Colonic mucosa (tissue), 4 donors: ENCODE measurements at places on chromosomes 12 and 14. TPM values are rescaled to one million over a fixed set of nuclear protein-coding genes. Genes with fewer than 3 reads are reported as not detected.

DNA sequence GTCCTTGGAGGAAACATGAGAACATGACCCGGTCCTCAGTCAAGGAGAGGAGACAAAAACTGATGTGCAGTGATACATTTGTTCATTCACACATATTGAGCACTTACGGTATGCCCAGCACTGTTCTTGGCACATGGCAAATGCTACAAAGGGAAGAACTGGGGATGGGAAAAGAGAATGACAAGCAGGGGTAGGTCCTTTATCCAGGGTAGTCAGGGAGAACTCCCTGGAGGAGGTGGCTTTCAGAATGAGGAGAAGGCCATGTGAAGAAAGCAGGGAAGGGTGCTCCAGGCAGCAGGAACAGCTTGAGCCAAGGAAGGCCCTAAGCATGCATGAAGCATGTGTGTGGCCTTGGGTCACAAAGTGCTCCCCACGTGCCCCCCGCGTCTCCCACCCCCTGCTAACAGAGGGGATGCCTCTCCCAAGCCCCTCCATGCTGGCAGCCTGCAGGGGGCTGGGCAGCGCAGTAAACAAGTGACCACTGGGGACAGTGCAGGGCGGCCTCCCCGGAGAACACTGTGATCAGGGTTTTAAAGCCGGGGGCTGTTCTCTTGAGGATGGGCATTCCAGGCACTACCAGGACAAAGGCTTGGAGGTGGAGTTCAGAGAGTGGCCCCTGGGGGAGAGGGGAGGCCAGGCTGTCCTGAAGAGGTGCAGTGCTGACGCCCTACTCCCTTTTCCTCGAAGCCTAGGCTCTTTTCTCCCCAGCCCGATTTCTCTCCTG is 71.0 kb downstream of the PHETA1 start:
- no peak overlapping the region for H3K27ac ChIP-seq
- no peak overlapping the region for H3K4me3 ChIP-seq
- H3K36me3 ChIP-seq: no peaks in the 10 kb centered on the region
- H3K4me1 ChIP-seq: no peaks in the 10 kb centered on the region
- no peaks in the 10 kb centered on the region for H3K27me3 ChIP-seq

- no peaks in the 10 kb centered on the region for H3K27me3 ChIP-seq
- no peak overlapping the region for H3K27ac ChIP-seq
- H3K4me3 ChIP-seq: no peak overlapping the region
Observed at GRCh38 chr12:18250313-18250916, 10.9 kb upstream of the PIK3C2G start.

DNA sequence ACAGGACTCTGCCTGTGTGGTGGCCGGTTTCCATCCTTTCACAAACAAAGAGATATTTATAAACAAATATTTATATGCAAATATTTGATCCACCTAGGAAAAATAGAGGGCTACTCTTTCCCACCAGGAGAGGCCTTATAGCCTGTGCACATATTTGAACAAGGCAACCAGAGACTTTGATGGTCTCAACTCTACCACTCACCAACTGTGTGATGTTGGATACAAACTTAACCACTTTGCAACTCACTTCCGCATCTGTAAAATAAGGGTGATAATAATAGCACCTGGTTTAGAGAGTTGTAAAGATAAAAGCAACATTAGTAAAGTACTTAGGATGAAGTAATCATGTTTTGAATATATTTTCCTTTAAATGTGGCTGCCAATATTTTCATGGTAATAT is 1.5 kb upstream of the CLEC12A start:
- no peak for DNase-seq
- no peaks in the 10 kb centered on the region for H3K27me3 ChIP-seq
- H3K27ac ChIP-seq: no peak overlapping the region
- no peaks in the 10 kb centered on the region for H3K36me3 ChIP-seq

GRCh38 chr14:69683971-69684370 is 72.6 kb downstream of the SUSD6 start:
- H3K36me3 ChIP-seq: no peaks in the 10 kb centered on the region
- no peak overlapping the region for H3K4me3 ChIP-seq
- no peak overlapping the region for H3K27ac ChIP-seq
- no peaks in the 10 kb centered on the region for H3K27me3 ChIP-seq
- no peak for DNase-seq
- H3K4me1 ChIP-seq: peaks cover 4% of the 10 kb centered on the region

- no peak overlapping the region for H3K27ac ChIP-seq
- H3K27me3 ChIP-seq: no peaks in the 10 kb centered on the region
- no peaks in the 10 kb centered on the region for H3K36me3 ChIP-seq
- no peaks in the 10 kb centered on the region for H3K4me1 ChIP-seq
- no peak for DNase-seq
- H3K4me3 ChIP-seq: no peak overlapping the region
Observed at GRCh38 chr14:105978618-105979295, 452.4 kb downstream of the TMEM121 start.

- no peak for DNase-seq
- no peaks in the 10 kb centered on the region for H3K27me3 ChIP-seq
- peak overlapping the region; percentile 25 for H3K27ac ChIP-seq
- H3K36me3 ChIP-seq: no peaks in the 10 kb centered on the region
- peaks cover 4% of the 10 kb centered on the region for H3K4me1 ChIP-seq
- H3K4me3 ChIP-seq: no peak overlapping the region
Observed at GRCh38 chr14:54348923-54349620, 47.7 kb upstream of the CDKN3 start.

DNA sequence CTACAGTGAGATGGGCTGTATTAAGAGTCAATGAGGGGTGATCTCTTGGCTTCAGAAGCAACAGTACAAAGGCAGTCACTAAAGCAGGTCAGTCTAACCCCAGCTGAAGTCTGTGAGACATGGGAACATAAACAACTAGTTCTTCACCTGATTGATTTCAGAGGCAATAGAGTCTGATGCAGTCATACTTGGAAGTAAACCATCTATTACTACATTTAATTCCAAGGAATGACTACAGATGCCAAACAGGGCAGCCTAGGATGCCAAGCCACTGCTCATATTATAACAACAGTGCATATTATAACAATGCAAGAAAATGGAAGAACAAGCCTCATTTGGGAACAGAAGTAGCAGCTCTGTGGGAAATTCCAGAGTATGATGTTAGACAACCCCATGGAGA is 35.8 kb downstream of the GRIN2B start:
- no peaks in the 10 kb centered on the region for H3K36me3 ChIP-seq
- no peak overlapping the region for H3K27ac ChIP-seq
- no peak overlapping the region for H3K4me3 ChIP-seq
- DNase-seq: no peak
- no peaks in the 10 kb centered on the region for H3K27me3 ChIP-seq
- H3K4me1 ChIP-seq: no peaks in the 10 kb centered on the region

Gene PTPRB
- 27.7 TPM for total RNA-seq

Gene IL26
- not detected for total RNA-seq
